Stimulated activated CD8-positive, alpha-beta memory T cell treated with anti-CD3 and anti-CD28 coated beads, Interleukin-7, amount 100 ng/mL, for 48 hours (primary cell): ENCODE measurements at places on chromosomes 16 and 17.

GRCh38 chr16:24282141-24282540 lies 26.0 kb downstream of the CACNG3 start:
- DNase-seq = no peak

- no peak for DNase-seq
These were observed 1308.4 kb downstream of the CDH8 start for GRCh38 chr16:60727851-60728250.

DNA sequence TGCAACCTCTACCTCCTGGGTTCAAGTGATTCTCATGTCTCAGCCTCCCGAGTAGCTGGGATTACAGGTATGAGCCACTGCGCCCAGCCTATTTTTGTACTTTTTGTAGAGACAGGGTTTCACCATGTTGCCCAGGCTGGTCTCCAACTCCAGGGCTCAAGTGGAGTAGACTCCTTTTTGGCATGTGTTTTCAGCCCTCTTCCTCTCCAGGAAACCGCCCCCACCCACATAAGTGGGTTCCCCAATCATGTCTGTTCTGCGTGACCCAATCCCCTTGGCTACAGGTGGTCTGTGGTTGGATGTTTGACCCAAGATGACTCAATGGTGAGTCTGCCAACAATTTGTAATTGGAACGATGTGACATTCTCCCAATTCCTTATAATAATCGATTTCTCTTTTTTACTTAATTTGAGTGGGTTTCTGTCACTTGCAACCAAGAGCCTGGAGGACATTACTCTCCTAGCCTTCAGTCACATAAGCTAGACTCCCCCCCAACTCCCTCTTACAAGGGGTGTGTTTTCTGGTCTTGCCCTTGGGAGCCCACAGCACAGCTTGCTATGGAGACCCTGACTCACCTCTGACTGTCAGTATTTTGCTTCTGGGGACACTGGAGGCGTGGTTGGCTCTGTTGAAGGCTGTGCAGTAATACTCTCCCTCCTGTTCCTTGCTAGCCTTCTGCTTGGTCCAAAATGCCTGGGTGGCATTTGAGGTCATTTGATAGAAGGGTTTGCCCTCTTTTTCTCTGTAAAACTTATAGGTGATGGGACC lies 34.9 kb downstream of the PECAM1 start:
- peak; percentile 51 for DNase-seq

DNA sequence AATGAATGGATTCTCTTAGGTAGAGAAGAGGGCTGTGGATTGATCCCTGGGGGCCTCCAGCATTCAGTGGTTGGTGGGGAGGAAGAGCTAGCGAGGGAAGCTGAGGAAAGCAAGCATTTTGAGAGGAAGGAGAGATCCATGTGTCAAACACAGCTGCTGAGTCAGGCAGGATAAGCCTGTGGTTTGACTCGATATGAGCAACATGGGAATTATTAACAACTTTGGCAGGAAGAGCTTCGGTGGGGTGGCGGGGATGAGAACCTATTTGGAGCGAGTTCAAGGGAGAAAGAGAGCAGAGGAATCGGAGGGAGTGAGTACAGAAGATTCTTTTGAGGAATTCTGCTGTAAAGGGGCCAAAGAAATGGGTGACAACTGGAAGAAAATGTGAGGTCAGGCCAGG lies 59.5 kb upstream of the CDC42EP4 start:
- no peak for DNase-seq

DNA sequence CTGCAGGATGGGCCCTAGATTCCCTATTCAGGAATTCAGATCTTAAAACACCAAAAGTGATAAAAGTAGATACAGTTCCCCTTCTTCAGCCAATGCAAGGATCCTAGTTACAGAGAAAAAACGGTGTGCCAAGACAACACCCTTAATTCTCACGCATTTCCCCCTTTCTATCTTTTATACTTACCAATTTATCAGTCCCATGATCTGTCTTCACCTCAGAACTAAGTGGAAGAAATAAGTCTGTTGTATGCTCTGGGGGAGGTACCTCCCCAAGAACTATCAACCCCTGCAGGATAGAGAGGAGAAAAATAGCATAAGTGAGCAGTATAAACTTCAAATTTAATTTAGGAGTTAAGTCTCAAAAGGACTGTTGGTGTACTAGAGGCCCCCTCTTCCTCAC lies 83.2 kb downstream of the STH start:
- no peak for DNase-seq

- no peak for DNase-seq
These were observed 806 bp upstream of the CYB561 start for GRCh38 chr17:63446753-63447470.
